ENCODE measurements at places on chromosomes 16 and 17.
A peak's percentile ranks its signal among the peaks of the same experiment; 100 is the strongest.

DNA sequence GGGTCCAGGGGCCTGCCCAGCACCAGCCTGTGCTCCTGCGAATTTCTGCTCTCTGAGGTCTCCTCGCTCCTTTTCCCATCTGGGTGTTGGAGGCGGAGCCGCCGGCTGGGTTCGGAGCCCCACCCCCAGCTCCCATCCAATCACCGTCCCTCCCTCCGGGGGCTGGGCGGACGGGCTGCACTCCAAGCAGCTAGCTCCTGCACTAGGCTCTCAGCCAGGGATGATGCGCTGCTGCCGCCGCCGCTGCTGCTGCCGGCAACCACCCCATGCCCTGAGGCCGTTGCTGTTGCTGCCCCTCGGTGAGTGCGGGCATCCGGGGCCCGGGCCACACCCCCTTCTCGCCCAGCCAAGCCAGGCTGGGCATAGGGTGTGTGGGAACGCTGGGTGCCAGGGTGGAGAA lies at the start of gene NRN1L:
Gene NRN1L, plus strand, starts transcription at position 202 of the 400 bp plus-strand sequence. Its CDS starts 19 bp downstream, at position 221.
- peak; percentile 91 for DNase-seq

DNA sequence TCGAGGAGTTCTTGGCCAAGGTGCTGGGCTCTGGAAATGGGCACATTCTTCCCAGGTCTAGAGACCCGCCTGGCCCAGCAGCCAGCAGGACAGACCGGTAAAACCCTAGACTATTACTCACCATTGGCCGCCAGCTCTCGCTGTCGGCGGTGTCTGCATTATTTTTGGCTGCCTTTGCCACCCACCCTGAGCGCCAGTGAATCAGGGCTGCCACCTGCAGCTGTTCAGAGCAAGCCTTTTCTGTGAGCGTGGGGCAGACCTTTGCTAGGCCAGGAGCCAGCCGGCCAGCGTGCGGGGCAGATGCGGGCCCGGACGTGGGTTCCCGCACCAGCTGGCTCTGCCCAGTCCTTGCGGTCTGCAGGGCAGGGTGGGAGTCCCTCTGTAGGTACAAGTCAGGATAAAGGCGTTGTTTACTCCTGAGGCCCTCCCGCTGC lies 15.8 kb upstream of the CLEC18A start:
- DNase-seq = no peak

DNA sequence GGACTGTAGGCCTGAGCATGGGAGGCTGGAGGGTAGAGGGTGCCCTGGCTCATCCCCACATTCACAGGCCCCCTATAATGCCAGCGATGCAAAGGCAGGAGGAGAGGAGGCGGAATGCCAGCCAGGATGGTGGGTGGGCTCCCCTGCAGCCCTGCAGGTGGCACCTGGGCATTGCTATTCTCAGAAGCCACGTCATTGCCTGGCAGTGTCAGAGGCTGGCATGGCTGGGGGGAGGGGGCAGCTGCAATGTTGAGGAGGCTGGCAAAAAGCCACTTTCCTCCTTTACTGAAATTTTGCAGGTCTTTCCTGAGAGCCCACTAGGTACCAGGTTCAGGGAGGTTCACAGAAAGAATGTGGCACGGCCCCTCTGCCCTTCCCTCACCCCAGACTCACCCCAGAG lies 36.2 kb downstream of the RAB11FIP4 start:
- no peak for DNase-seq

- no peak for DNase-seq
Observed at GRCh38 chr16:86825631-86826030, 247.3 kb downstream of the FOXL1 start.

- DNase-seq = no peak
Observed at GRCh38 chr17:37553401-37553966, 55.7 kb downstream of the SYNRG start.

Measured in nephron progenitor cell (in vitro differentiated cells).